ENCODE measurements at places on chromosomes 16 and 17.

DNA sequence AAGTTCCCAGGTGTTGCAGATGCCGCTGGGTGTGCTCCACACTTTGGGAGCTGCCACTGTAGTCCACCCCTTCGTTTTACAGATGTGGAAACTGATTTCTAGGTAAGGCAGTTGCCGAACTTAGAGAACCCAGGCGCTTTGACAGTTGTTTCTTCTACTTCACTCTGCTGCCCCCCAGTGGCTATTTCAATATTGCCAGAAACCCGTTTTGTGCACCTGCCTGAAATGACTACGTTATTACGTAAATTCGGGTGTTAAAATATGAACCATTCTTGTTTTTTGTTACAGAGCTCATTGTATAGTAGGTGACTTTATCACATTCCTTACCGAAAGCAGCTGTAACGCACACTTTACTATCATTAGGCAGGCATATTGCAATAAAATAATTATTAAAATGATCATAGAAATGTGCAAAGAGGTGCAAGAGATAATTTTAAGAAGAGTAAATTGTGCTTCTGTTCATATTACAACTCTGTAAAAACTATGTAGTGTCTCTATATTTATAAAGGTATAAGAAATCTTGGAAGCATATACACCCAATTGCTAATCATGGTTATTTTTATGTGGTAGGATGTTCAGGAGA is 44.9 kb downstream of the OTOA start:
- peak; percentile 76 for DNase-seq

- no peak for DNase-seq
These were observed 1.4 kb downstream of the NFAT5 start for GRCh38 chr16:69566981-69567680.

DNA sequence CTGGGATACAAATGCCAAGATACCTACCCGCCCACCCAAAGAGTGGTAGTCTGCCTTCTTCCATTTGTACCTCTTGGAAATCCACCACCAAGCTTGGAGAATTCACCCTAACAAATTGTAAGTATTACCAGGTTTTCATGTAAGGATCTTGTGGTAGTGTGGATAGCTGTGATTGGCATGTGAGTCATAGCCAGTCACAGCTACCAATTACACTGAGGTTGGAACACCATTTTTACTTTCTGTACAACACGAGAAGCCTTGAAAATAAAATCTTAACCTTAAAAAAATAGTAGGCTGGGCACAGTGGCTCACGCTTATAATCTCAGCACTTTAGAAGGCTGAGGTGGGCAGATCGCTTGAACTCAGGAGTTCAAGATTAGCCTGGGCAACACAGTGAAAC is 18.5 kb upstream of the SLC35G3 start:
- no peak for DNase-seq

DNA sequence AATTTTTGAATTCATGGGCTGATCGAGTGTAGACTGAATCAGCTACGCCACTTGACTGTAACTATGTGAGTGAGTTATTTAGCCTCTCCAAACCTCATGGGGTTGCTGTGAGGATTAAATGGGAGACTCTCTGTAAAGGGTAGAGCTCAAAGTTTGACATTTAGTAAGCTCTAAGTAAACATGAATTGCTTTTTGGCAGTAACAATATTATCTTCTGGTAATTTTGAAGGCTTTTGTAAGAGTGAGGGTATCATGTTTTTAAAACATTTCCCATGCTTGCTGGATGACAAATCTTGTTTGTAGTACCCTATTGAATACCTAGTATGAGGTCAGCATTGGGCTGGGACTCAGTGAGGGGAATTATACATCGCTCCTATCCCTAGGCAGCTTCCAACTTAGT is 35.3 kb downstream of the MRTFB start:
- no peak for DNase-seq

- peak; percentile 90 for DNase-seq
These were observed 9.8 kb downstream of the SLC38A10 start for GRCh38 chr17:81285179-81285878.

GRCh38 chr16:88807626-88808453 is 3.9 kb downstream of the APRT start:
- DNase-seq = no peak

- no peak for DNase-seq
These were observed 873 bp upstream of the KSR1 start for GRCh38 chr17:27455236-27455913.

- no peak for DNase-seq
These were observed 1.0 kb downstream of the NHERF1 start for GRCh38 chr17:74749279-74750038.

DNA sequence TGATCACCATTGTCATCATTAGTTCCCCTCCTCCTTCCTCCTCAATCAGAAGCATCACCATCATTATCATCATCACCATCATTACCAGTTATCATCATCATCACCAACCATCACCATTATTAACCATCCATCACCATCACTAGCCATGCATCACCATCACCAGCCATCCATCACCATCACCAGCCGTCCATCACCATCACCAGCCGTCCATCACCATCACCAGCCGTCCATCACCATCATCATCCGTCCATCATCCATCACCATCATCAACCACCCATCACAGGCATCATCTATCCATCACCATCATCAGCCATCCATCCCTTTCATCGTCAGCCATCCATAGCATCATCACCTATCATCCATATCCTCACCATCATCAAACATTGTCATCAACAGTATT is 382.0 kb downstream of the CPPED1 start:
- no peak for DNase-seq

DNA sequence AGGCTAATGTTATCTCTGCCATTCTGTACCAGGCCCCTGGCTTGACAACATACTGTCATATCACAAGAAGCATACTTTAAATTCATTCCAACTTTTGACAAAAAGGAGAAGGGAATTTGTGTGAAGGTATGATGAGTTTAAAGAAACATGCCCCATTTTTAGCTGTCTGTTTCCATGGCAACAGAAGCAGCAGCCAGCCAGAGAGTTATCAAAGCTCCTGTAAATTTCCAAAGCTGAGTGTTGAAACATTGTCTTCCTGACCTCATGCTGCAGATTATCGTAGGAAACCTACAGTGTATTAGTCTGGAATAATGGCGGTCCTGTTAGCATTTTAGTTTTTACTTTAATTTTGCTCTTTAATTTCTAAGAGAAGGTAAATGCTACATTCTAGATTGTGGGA is 124.9 kb downstream of the MRTFB start:
- no peak for DNase-seq

- no peak for DNase-seq
These were observed 148.6 kb downstream of the SDK2 start for GRCh38 chr17:73495641-73496040.

DNA sequence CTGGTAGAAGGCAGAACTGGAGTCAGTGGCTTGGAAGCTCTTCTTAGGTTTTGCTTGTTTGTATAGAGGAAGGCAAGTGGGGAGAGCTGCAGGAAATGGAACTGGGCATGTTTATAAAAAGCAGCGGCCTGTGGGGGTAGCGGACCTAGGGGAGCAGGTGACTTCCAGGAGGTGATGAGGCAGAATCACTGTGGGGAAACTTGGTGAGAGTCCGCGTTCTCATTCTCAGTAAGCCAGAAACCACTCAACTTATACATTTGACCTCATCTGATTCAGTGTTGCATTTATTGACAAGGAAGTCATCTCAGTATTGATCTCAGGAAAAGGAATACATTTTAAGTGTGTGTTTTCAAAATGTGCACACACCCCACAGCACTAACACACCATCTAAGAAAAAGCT is 299.8 kb downstream of the CNTNAP4 start:
- DNase-seq = no peak

DNA sequence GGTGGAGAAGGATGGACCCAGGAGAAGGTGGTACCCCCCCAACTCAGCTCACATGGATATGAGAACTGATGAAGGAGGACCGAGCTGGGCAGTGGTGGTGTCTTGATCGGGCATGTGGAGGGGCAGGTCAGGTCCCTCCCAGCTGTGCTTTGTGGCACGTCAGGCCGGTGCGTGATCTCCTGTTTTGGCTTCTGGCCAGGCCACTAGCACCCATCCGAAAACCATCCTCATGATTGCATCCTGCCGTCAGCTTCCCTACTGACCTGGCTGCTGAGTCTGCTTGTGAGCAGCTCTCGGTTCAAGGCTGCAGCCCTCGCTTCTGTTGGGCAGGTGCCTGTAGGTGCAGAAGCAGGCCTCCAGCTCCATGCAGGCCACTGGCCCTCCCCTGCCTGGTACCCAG is 53.1 kb downstream of the PLD6 start:
- DNase-seq = no peak

- no peak for DNase-seq
These were observed 23.3 kb downstream of the DEXI start for GRCh38 chr16:10919003-10919351.

- no peak for DNase-seq
These were observed 4.8 kb downstream of the CYB5D2 start for GRCh38 chr17:4147751-4148310.

GRCh38 chr16:72877374-72878028 is 170.4 kb downstream of the ZFHX3 start:
- DNase-seq = no peak

DNA sequence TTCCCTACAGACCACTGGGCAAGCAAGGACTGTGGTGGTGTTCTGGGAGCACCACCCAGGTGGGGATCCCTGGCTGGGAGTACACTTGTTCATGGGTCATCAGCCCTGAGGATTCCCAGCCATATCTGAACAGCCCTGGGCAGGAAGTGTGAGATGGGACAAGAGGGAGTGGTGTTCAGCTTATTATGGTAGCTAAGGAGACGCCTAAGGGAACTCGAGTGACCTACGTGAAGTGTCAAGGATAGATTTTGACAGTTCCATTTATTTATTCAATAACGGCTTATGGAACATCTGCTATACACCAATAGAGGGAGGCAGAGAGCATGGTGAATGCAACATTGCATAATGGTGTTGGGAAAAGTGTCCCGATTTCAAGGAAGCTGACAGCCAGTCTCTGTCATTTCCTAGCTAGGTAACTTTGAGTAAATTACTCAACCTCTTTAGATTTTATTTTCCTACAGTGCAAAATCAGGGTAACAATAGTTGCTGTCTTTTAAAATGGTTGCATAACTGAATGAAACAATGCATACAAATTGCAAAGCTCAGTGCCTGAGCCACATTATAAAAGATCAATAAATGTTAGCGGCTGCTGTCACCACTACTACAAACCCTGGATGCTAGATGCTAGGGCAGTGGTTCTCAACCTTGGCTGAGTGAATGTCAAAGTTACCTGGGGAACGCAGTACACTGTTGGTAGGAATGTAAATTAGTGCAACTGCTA is 534.1 kb downstream of the GRIN2A start:
- DNase-seq = no peak

DNA sequence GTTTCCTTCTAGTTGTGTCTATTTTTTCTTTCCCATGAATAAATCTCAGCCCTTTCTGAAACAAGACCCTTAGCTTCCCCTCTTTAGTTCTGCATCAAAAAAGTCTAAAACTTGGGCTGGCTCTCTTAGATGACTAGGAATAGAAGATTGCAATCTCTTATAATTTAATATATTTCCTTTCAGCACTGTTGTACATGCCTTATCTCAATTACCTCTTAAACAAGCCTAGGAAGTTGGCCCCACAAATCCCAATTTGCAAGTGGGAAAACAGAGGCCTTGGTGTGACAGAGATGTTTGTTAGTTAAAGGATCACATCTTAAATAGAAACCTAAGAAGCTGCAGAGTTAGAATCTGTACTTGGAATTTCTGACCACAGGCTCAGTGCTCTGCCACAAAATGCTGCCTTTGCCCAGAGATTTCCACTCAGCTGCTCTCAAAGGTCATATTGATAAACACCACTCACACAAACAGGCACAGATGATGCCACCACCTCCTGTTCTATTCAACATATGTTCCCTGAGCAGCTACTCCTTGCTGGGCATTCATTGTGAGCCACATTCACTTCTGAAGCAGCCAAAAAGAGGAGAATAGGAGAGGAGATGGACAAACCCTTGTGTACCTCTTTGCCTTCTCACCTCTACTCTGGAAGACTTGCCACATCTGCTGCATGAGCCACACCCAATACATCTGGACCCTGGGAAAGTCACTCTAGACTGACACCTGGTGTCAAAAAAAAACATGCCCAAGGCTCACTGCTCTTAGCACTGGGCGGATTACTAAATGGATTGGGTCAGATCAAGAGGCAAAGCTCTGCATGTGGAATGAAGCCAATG is 5.5 kb downstream of the CCDC182 start:
- DNase-seq = peak; percentile 50

GRCh38 chr17:40443196-40443987 is at the start of gene IGFBP4:
IGFBP4 (plus strand) TSS chr17:40443450; CDS start chr17:40443736, 286 bp downstream.
- DNase-seq = peak; percentile 55

GRCh38 chr17:57862694-57863667 is 13.1 kb upstream of the MRPS23 start:
- DNase-seq = no peak

- no peak for DNase-seq
These were observed 20.1 kb downstream of the CIITA start for GRCh38 chr16:10897134-10897533.

DNA sequence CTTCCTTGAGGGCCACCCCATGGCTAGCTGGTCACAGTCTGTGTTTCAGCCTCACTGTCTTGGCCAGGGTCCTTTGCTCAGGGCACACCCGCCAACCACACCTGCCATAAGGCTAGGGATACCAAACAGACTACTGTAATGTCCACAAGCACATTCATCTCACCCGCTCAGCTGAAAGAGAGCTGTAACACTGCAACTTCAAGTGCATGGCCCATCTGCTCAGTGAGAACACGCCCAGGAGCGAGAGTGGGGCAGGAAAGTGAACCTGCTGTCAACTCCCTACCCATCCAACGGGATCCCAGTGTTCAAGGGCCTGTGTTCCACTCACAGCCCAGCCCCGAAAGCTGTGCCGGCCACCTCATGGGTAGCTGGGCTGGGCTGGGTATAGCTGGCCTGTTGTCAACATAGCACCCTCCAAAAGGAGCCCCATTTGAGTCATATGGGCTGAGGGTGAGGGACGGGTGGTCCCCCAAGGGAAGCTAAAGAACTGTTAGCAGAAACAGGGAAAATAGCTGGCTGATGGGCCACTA is 55.7 kb downstream of the SCNN1B start:
- DNase-seq = no peak

DNA sequence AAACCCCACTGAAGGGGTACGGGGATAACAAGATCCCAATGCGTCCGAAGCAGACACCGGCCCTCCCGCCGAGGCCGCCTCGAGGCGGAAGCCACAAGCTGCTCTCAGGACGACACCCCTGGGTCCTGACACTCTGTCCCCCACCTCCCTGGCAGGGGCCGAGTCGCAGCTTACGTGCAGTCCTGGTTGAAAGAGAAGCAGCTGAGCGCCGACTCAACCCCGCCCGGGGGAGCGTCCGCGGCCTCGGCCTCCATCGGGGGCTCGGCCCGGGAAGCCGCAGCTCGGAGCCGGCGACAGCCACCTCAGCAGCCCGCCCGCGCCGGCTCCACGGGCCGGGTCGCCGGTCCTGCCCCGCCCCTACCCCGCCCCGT is at the start of gene WIPI1:
Gene WIPI1 (minus strand): TSS at position 329 of the 371 bp plus-strand sequence. CDS start 75 bp downstream, at position 254.
- no peak for DNase-seq

All from AML-193 (cell line).